Activated CD4-positive, CD25-positive, alpha-beta regulatory T cell treated with anti-CD3 and anti-CD28 coated beads, Interleukin-2, amount 50 U/mL, for 72 hours (primary cell): ENCODE measurements at places on chromosomes 11 and 22.

- no peak for DNase-seq
Observed at GRCh38 chr11:118998388-118998717, 415 bp downstream of the CENATAC start.

DNA sequence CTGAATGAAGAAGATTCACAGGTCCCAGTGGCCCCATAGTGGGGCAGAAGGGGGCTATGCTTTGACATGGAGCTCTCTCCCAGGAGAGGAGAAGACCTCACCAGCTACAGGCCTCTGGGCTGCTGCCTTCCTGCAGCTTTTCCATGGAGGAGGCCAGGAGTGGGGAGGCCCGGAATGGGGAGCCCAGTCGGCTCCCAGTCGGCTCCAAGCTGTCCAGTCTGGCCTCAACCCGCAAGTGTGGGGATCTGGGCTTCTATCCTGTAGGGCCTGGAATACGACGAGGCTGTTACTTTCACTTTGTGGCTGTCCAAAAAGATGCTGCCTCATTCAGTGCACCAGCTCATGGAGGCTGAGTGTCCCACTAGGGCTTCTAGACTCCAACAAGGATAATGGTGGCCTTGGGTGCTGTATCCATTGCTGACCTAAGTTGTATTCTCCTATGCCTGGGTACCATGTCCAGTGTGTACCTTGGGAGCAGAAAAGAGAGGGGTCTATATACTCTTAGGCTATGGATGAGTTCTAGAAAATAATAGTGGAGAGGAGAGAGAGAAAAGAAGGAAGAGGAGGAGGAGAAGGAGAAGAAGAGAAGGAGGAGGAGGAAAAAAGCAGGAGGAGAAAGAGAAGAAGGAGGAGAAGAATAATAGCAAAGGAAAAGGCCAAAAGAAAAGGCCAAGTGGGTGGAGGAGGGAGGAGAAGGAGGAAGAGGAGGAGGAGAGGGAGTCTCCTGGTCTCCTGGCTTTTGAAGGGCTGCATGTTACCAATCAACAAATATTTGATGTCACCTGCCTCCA lies 1.1 kb downstream of the MYO18B start:
- DNase-seq: no peak

- no peak for DNase-seq
Observed at GRCh38 chr22:47570851-47571250, 808.4 kb downstream of the TBC1D22A start.

DNA sequence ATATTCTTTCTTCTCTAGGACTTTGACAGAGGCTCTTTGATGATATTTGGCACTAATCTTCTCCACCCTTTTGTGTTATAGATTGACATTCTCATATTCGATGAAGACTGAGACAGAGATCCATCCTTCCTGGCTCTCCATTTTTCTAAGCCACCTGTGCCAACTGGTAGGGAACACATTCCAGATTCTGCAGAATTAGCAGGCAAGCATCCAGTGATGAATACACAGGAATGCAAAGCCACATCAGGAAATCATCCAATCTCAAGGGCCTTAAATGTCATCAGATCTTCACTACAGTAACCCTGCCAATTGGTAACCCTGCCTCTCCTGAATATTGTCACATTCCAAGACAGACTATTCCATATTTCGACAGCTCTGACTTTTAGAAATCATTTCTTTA lies 718.4 kb upstream of the API5 start:
- no peak for DNase-seq

- DNase-seq: no peak
Observed at GRCh38 chr11:117998664-117999353, 12.6 kb downstream of the IL10RA start.

GRCh38 chr11:112115386-112115785 lies 28.7 kb downstream of the SDHD start:
- DNase-seq: no peak

DNA sequence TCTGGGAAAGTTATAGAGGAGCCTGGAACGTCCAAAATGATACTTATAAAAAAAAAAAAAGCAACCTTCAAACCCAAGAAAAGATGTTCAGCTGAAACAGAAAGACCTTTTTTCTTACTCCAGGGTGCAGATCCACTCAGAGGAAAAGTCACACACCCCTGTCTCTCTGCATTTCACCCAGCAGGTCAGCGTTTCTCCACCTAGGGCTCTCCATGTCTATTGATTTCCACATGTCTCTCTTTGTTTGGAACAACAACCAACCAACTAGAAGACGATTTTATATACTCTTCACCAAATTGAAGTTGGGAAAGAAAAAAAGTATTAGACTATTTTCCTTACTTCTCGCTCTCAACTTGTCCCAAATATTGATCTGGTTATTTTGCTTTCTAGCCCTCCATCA lies 42.2 kb upstream of the BLID start:
- DNase-seq: no peak

DNA sequence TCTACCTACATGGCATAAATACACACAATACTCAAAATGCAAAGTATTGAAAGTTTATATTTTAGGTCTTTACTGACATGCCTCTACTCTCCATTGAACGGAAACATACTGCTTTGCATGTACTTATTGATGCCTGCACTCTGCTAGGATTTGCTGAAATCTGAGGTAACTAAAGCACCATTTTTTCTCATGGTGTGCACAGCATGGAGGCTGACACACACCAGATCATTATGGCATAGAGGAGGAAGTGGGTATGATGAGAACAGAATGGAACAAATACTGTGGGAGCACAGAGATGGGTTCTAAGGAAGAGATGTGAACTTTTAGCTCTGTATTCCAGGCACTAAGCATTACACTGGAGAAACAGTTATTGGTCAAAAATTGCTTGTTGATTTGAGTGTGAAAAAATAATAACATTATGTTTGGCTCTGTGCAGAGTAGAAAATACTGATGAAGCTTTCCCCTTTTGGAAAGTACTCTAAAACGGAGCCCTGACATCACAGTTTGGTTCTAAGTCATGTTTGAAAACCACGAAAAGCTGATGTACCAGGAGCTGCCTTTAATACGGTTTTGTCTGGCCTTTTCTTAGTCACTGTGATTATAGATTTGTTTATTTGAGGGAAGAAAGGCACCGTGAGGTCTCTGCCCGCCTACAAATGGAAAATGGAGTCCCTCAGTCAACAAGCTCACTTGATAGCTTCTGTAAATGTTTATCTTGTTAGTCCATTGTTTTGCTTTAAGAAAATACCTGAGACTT lies 5.6 kb downstream of the OR52R1 start:
- DNase-seq: no peak

GRCh38 chr11:15865212-15865987 lies 490.9 kb downstream of the SOX6 start:
- DNase-seq: no peak
